ENCODE measurements at places on chromosomes 16 and 17.

- peak; percentile 23 for DNase-seq
Observed at GRCh38 chr16:3824121-3824795, 56.3 kb downstream of the CREBBP start.

DNA sequence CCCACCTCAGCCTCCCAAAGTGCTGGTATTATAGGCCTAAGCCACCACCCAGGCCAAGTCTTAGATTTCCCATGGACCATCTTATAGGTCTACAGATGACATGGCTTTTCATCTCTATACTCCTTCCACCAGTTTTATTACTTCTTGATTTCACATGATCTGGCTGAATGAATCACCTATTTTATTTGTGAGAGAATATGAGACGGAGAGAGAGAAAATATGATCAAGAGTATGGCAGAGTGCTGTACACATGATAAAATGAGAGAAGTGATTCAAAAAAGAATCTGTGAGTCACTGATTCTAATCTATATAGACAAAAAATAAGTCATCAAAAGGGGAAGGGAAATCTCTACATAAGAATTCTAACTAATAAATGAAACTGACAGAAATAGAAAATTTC, 13.7 kb downstream of the ACSM1 start:
- no peak for DNase-seq

- no peak for DNase-seq
Observed at GRCh38 chr16:84466692-84467091, 37.8 kb downstream of the MEAK7 start.

- DNase-seq: no peak
Observed at GRCh38 chr16:76428858-76429257, 151.7 kb downstream of the CNTNAP4 start.

DNA sequence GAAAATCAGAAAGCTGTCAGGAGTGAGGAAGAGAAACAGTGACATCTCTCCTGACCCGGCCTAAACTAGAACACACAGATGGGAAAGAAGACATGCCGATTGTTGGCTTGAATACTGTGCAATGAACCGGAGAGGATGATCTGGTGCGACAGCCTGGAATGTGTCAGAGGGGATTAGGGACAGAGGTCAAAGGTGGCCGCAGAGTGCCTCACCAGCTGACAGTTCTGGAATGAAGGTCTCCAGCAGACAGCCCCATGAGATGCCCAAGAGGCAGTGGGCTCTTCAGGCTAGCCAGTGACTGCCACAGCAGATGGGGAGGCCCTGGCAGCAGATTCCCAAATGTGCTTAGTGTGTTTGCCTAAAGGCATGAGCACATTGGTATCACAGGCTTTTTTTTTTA, 623.2 kb downstream of the CDH8 start:
- no peak for DNase-seq

- no peak for DNase-seq
Observed at GRCh38 chr16:21302454-21302853, 24.4 kb upstream of the CRYM start.

DNA sequence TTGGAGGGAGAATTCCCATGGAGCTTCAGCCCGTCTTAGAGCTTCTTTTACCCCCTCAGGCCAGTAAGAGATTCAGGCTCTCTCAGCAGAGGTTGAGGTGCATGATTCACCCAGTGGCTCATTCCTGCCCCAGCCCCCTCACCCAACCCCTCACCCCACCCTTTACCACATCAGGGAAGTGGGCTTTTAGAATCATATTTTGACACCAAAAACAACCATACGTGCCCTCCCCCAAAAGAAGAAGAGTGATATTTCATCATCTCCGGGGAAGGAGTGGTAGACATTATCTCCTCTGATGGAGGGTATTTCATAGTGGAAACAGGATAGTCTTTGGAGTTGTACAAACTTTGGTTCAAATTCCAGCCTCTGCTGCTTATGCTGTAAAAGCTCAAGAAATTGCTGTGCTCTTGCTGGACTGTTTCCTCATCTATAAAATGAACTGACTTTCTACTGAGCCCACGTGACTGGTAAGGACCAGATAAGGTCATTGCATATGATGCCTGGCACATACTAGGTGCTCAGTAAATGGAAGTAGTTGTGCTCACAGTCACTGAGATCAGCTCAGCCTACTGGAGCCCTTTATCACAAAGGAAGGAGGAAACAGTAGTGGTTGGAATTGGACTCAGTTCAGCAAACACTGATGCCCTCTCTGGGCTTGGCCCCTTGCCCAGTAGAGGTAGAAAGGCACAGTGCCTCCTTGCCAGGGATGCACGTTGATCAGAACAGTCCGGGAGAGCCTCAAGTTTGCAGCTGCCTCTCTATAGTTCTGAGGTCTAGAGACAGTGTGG, 18.3 kb upstream of the CCL5 start:
- DNase-seq: peak; percentile 39

GRCh38 chr16:25838724-25839186, 147.0 kb downstream of the HS3ST4 start:
- DNase-seq: peak; percentile 39

DNA sequence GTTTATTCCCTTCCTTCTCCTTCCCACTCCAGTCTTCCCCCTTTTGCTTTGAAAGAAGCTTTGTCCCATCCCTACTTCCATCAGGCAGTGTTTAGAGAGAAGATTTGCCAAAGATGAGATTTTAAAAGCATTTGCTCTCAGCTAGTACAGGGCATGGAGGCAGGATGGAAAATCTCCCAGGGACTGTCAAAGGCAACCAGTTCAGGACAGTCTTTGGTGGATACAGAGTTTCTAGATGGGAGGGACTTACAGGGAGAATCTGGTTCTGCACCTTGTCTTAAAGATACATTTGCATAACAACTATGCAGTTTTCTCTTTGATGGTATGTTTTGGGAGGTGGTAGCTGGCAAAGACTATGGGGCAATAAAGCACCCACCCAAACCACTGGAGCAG, 26.2 kb downstream of the CHD9 start:
- DNase-seq: no peak

- DNase-seq: no peak
Observed at GRCh38 chr17:1482680-1483079, 9.8 kb downstream of the MYO1C start.

- no peak for DNase-seq
Observed at GRCh38 chr17:2449486-2449885, 48.6 kb upstream of the MNT start.

GRCh38 chr17:78490156-78490555, 87.0 kb downstream of the DNAH17 start:
- no peak for DNase-seq

GRCh38 chr16:85400305-85401205, 212.6 kb upstream of the GSE1 start:
- no peak for DNase-seq

DNA sequence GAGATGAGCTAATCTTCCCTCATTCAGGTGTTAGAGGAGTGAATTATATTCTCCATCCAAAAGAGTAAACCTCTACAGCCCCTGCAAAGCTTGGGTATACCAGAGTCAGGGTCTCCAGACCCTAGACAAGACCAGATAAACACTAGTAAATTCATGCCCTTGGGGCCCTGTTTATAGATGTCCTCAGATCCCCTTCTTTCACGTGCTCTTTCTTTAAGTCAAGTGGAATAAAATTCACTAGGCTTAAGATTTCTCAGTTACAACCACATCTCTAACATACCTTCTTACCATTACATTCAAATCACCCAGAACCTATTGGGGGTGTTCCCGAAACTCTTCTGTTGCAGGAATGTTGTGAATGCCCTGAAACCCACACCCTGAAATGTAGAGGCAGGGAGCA, 2.2 kb upstream of the C17orf58 start:
- no peak for DNase-seq

- no peak for DNase-seq
Observed at GRCh38 chr17:34638526-34639260, 59.3 kb downstream of the TMEM132E start.

DNA sequence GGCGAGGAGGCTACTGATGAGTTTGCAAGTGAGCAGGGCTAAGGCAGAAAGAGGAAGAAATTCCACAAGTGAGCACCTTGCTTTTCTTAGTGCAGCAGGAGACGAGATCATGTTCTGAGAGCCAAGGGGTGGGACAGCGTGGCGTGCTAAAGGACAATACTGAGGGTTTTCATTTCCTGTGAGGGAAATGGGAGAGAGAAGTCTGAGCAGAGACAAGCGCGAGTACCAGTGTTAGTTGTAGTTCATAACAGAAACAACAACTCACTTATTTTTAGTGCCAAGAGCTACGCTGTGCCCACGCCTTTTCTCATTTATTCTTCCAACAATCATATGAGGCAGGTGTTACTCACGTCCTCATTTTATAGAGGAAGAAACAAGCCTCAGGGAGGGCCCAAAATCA, 2.3 kb downstream of the SPACA3 start:
- DNase-seq: no peak

GRCh38 chr17:1160591-1161390, 19.0 kb downstream of the ABR start:
- DNase-seq: no peak

DNA sequence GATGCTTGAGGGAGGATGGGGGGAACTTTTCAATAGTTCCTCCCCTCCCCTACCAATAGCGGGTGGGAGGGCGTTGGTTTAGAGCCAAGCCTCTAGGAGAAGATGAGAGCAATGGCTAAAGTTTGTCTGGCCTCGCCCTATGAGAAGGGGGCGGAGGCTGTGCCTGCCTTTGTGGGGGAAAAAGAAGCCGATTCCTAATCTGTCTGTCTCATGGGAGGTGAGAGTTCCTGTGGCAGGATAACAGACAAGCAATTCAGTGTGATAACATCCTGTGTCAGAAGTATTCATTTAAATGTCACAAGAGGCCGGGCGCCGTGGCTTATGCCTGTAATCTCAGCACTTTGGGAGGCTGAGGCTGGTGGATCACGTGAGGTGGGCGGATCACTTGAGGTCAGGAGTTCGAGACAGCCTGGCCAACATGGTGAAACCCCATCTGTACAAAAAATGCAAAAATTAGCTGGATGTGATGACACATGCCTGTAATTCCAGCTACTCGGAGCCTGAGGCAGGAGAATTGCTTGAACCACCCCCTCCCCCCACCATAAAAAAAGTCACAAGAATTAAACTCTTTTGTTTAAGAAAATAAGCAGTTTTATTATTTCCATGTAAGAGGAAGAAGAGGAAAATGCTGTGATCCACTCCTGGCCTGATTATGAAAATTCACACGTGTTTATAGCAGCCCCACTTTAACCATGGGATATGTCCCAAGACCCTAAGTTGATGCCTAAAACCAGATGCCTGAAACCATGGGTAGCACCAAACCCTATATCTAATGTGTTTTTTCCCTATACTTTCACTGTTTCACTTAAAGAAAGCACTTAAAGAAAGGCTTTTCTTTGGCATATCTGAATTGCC, 1.7 kb downstream of the SLFN5 start:
- peak; percentile 98 for DNase-seq

- no peak for DNase-seq
Observed at GRCh38 chr16:87924041-87924810, 12.1 kb downstream of the CA5A start.

- DNase-seq: no peak
Observed at GRCh38 chr17:72571813-72572396, 451.1 kb downstream of the SOX9 start.

GRCh38 chr16:57639172-57639887, 10.9 kb downstream of the ADGRG1 start:
- DNase-seq: no peak

DNA sequence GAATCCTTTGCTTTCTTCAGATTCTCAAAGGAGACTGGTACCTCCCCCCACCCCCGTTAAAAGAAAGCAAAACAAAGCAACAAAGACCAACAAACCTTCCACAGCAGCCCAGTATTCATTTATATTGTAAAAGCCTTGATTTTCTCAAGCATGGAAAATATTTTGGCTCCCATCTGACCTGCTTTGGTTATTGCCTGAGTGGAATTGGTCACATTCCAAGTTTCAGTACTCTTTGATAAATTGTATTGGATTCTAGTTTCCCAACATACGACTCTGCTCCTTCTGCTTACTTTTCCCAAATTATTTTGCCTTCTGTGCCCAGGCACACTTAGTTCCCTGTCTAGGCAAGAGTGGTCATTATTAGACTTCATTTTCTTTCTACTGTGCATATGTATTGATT, 1.3 kb downstream of the ABCC11 start:
- no peak for DNase-seq

DNA sequence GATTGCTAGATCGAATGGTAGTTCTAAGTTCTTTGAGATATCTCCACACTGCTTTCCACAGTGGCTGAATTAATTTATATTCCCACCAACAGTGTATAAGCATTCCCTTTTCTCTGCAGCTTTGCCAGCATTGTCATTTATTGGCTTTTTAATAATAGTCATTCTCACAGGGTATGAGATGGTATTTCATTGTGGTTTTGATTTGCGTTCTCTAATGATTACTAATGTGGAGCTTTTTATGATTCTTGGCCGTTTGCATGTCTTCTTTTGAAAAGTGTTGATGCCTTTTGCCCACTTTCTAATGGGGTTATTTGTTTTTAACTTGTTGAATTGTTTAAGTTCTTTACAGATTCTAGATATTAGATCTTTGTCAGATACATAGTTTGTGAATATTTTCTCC, 36.5 kb upstream of the BCAS3 start:
- DNase-seq: no peak

DNA sequence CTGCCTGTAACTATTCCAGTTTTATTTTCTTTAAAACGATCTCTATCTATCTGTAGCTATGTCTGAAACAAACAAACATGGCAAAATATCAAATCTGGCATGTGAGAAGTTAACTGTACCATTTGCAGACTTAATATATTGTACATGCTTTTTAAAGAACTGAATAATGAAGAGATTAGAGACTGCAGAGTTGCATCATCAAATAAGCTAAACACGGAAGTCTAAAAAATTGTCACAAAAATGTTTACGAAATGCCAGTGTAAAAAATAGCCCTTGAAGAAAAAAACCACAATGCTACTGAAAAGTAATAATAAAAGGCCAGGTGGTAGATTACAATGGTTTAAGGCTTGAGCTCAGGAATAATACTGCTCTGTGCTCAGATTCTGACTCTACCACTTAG, 43.1 kb downstream of the HS3ST3A1 start:
- no peak for DNase-seq

GRCh38 chr17:17129466-17129865, 76.7 kb downstream of the PLD6 start:
- DNase-seq: no peak

- no peak for DNase-seq
Observed at GRCh38 chr16:88478889-88479792, 26.1 kb downstream of the ZFPM1 start.

DNA sequence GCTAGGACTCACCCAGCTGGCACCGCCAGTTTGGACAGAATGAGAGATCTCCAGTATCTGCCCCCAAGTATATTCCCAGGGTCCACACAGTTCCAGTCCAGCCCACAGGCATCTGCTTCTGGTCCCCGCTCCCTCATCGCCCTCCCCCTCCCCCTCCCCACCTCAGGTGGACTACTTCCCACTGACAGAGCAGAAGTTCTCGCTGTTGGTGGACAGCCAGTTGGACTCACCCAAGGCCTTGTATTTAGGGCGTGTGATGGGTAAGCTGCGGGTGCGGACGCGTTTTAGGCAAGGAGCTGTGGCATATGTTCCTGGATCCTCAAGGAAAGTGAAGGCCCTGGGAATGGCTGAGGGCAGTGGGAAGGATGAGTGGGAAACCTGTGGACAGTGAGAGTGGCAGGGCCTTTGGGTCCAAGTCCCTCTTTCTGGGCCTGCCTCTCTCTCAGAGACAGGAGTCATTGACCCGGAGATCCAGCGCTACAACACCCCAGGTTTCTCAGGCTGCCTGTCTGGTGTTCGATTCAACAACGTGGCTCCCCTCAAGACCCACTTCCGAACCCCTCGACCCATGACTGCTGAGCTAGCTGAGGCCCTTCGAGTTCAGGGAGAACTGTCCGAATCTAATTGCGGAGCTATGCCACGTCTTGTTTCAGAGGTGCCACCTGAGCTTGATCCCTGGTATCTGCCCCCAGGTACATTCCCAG, 14.9 kb downstream of the CNTNAP1 start:
- no peak for DNase-seq

GRCh38 chr16:75238853-75239541, 12.4 kb downstream of the BCAR1 start:
- DNase-seq: no peak
